ENCODE measurements at places on chromosomes 1 and 21.
A peak's percentile ranks its signal among the peaks of the same experiment; 100 is the strongest.

DNA sequence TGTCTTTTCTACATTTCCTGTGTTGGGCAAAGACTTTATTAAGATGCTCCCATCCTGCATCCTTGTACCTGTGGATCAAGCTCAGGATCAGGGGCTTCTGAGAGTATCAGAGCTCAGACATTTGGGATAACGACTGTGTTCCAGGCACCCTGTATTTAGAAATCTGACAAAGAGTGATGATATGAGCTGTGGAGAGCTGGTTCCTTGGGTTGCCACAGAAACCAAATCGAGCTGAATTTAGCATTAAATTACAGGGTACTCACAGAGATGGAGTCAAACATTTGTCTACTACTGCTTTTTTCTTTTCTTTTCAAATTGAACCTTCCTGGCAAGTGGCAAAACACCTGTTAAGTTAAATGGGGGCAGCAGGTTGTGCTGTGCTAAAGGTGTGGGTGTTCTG lies 110.6 kb downstream of the XCL2 start:
- H3K36me3 ChIP-seq: no peaks in the 10 kb centered on the region
- H3K4me3 ChIP-seq: no peak overlapping the region
- DNase-seq: no peak
- no peak overlapping the region for H3K27ac ChIP-seq

- H3K4me1 ChIP-seq: peaks cover 10% of the 10 kb centered on the region
- H3K27me3 ChIP-seq: no peaks in the 10 kb centered on the region
- no peak overlapping the region for H3K4me3 ChIP-seq
- no peaks in the 10 kb centered on the region for H3K36me3 ChIP-seq
- H3K27ac ChIP-seq: peak overlapping the region; percentile 79
- no peak for DNase-seq
Observed at GRCh38 chr1:115364046-115364779, 26.2 kb upstream of the NGF start.

DNA sequence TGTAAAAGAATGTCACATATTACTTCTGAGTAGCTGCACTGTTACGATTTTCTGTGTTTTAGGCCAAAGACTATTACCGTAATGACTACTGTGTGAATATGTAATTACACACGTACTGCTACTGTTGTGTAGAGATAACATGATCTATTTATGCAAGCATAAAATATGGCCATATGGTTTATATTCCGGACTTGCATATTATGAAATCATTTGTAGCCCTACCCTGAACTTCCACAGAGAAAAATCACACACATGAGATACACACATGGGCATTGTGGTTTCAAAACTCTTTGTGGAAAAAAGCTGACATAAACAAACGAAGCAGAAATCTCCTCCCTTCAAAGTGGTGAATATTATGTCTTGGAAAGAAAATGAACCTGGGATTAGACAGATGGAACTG lies 373.0 kb upstream of the ADAMTS5 start:
- H3K27me3 ChIP-seq: no peaks in the 10 kb centered on the region
- H3K27ac ChIP-seq: no peak overlapping the region
- H3K4me1 ChIP-seq: no peaks in the 10 kb centered on the region
- DNase-seq: no peak
- H3K36me3 ChIP-seq: no peaks in the 10 kb centered on the region
- H3K4me3 ChIP-seq: no peak overlapping the region

DNA sequence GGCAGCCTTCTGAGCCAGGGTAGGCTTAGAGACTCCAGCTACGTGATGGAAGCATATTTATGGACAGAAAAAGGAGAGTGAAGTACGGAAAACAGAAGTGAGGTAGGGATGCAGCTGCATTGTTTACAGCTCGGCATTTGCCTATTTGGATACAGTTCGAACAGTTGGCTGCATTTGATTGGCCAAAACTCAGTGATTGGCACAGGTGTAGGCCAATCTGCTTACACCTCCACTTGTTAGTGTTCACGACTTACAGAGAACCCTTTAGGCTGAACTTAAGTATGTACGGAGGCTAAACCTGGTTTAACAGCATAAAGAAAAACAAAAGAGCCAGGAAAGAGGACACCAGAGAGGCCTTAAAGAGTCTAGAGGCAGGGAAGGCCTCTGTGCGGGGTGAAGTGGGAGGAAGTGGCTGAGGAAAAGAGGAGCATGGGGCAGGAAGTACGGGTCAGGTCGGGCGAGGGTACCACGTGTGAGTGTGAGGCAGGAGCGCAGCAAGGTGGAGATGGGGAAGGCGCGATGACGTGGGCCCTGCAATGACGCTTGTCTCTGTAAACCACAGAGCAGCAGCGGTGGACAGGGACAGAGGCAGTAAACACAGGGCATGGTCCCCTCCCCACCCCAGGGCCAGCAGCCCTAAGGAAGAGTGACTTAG lies 32.0 kb downstream of the RSPH1 start:
- H3K36me3 ChIP-seq: no peaks in the 10 kb centered on the region
- no peaks in the 10 kb centered on the region for H3K27me3 ChIP-seq
- H3K4me3 ChIP-seq: no peak overlapping the region
- no peak overlapping the region for H3K27ac ChIP-seq
- H3K4me1 ChIP-seq: no peaks in the 10 kb centered on the region

DNA sequence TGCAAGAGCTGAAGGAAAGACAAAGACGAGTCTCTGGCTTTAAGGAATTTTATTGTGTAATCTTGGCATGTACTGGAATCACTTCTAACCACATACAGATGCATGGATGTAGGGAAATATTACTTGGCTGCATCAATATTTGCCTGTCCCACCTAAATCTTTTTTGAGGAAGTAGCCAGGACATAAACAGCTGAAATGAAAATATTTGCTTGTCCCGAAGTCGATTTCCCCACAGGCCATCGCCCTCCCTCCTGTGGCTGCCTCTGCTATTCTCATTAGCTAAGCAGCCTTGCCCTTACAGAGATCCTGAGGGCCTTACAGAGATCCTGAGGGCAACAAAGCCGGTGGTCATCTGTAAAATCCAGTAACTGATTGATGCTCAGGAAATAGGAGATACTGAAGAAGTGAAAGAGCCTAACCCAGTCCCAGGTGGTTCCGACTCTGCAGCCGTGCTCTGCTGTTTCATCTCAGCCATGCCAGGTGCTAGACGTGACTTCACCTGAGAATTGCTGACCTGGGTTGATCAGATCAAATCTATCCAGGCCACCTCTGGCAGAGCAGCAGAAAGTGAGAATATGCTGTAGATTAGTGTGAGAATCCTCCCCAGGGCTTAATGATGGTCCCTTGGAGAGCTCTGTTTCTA lies 25.5 kb downstream of the MAN1C1 start:
- no peaks in the 10 kb centered on the region for H3K36me3 ChIP-seq
- no peaks in the 10 kb centered on the region for H3K27me3 ChIP-seq
- no peak overlapping the region for H3K4me3 ChIP-seq
- DNase-seq: no peak

DNA sequence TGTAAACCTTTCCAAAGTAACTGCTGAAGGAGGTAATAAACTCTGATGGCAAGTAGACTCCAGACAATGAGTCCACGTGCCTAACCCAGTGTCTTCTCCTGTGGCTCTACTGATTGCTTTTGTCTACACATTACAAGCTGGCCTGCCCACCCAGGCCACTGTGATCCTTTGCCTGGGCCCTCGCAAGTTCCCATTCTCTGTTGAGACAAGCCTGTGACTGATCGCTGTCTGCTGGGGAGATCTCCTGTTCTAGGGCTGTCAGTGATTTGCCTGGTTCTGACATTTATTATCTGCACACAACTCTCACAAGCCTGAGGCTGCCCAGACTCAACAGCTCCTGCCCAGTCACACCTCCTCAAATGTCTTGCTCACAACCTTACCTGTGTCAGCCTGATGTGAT lies 81.4 kb downstream of the CYYR1 start:
- DNase-seq: no peak
- H3K36me3 ChIP-seq: no peaks in the 10 kb centered on the region
- H3K4me1 ChIP-seq: no peaks in the 10 kb centered on the region
- H3K27me3 ChIP-seq: no peaks in the 10 kb centered on the region
- no peak overlapping the region for H3K4me3 ChIP-seq

- no peaks in the 10 kb centered on the region for H3K27me3 ChIP-seq
- H3K27ac ChIP-seq: peak overlapping the region; percentile 68
- H3K4me3 ChIP-seq: no peak overlapping the region
- H3K36me3 ChIP-seq: no peaks in the 10 kb centered on the region
Observed at GRCh38 chr1:15406614-15407559, 2.8 kb upstream of the EFHD2 start.

- peak; percentile 90 for DNase-seq
- no peaks in the 10 kb centered on the region for H3K27me3 ChIP-seq
- peaks cover 3% of the 10 kb centered on the region for H3K4me1 ChIP-seq
- no peaks in the 10 kb centered on the region for H3K36me3 ChIP-seq
- peak overlapping the region; percentile 44 for H3K27ac ChIP-seq
Observed at GRCh38 chr1:28882009-28882628, 32.2 kb upstream of the EPB41 start.

- H3K27ac ChIP-seq: no peak overlapping the region
- H3K4me1 ChIP-seq: no peaks in the 10 kb centered on the region
- no peaks in the 10 kb centered on the region for H3K27me3 ChIP-seq
- H3K4me3 ChIP-seq: no peak overlapping the region
Observed at GRCh38 chr1:246338098-246338497, 169.0 kb downstream of the SMYD3 start.

DNA sequence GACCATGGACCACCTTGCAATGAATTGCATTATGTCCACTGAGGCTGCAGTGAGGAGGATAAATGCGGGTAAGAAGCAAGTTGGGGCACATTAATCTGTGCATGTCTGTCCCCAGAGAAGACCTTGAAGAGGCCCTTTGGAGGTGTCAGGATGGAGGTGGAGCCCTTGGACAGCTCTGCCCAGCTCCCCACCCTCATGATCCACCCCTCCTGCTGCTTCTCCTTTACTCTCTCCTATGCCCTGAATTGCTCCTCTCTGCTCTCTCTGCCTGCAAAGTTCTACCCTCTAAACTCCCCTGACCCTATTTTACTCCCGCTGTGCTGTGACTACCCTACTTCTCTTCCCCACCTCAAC lies 292.4 kb upstream of the USP24 start:
- no peak for DNase-seq
- H3K4me3 ChIP-seq: no peak overlapping the region
- no peaks in the 10 kb centered on the region for H3K36me3 ChIP-seq
- no peaks in the 10 kb centered on the region for H3K27me3 ChIP-seq

DNA sequence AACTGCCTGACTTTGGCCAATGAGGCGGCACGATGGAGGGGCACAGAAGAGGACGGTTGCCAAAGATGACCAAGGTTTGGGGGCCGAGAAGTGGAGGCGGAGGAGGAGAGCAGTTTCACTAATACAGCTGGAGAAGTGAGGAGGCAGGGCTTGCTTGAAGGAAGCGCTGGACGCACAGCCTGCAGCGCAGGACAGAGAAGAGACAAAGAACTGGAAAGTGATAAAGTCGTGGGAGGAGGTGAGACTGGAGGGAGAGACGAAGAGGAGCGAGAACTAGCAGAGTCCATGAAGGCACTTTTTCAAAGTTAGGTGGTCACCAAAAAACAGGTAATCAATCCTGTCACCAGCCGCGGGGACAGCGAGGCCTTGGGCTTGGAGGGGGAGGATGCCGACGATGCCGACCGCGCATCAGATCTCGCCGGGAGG lies 771 bp downstream of the PACC1 start:
- H3K27ac ChIP-seq: no peak overlapping the region
- no peaks in the 10 kb centered on the region for H3K27me3 ChIP-seq
- H3K4me1 ChIP-seq: peaks cover 7% of the 10 kb centered on the region
- H3K36me3 ChIP-seq: no peaks in the 10 kb centered on the region

DNA sequence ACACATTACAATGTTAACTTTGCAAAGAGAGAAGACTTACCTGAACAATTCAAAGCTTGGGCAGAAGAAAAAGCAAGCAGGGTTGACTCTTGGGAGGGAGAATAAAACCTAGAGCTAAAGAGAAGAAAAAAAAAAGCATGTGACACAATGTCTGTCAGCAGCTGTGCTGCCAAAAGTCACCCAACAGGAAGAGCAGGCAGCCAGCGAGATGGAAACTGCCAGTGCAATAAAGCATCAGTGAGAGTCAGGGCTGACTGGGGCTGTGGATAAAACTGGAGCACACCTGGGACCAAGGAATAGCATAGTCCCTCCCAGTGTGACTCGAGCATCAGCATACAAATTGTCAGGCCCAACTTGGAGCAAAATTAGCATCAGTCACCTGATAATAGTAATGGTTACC lies 65.0 kb upstream of the SLC22A15 start:
- no peaks in the 10 kb centered on the region for H3K27me3 ChIP-seq
- no peak for DNase-seq
- no peak overlapping the region for H3K27ac ChIP-seq
- H3K4me3 ChIP-seq: no peak overlapping the region

GRCh38 chr1:210236386-210236839 lies 3.8 kb downstream of the SERTAD4 start:
- H3K4me1 ChIP-seq: peaks cover 61% of the 10 kb centered on the region
- DNase-seq: no peak
- no peaks in the 10 kb centered on the region for H3K36me3 ChIP-seq
- H3K4me3 ChIP-seq: peak overlapping the region; percentile 29
- peak overlapping the region; percentile 80 for H3K27ac ChIP-seq
- H3K27me3 ChIP-seq: no peaks in the 10 kb centered on the region

DNA sequence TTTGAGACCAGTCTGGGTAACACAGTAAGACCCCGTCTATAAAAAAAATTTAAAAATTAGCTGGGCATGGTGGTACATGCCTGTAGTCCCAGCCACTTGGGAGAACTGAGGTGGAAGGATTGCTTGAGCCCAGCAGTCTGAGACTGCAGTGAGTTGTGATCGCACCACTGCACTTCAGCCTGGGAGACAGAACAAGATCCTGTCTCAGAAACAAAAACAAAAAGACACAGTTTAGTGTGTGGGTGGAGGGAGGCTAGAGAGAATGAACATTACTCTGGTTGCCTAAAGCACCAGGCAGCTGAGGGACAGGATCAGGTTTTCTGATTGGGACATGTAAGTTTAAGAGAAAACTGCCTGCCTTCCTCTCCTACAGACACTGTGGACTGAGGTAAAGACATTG lies 42.3 kb downstream of the VAMP4 start:
- H3K4me1 ChIP-seq: no peaks in the 10 kb centered on the region
- DNase-seq: no peak
- peaks cover 16% of the 10 kb centered on the region for H3K36me3 ChIP-seq
- no peak overlapping the region for H3K4me3 ChIP-seq
- H3K27me3 ChIP-seq: no peaks in the 10 kb centered on the region

DNA sequence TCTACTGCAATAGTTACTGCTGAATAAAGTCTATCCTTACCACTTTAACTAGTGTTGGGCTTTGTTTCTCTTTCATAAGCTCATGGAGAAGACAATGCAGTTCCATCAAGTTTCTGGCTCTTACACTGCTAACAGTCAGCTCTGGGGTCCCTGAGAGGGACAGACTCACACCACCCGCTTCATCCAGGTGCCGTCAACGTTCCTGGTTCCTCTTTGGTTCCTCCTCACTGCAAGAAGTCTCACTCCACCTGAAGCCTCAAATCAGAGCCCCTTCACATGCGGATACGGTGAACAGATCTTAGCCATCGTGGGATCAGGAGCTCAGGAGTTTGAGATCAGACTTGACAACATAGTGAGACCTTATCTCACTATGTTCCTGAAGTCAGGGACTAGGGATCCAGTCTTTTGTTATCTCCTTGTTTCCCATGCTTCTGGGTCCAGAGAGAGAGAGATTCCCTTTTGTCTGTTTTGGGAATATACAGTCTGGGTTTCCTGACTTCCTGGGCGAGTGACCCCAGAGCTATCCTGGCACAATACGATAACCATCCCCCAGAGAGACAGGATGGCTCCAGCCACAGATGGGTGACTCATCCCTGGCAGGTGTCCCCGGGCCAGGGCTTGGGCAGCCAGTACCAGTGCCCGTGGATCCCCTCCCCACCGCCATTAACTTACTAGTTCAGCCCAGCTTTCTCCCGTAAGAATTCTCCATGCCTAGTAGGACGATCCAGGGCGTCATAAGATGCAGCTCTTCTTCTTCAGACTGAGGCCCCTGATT lies 14.3 kb upstream of the PCP4 start:
- H3K27ac ChIP-seq: no peak overlapping the region
- no peaks in the 10 kb centered on the region for H3K4me1 ChIP-seq
- H3K36me3 ChIP-seq: no peaks in the 10 kb centered on the region
- DNase-seq: no peak
- no peaks in the 10 kb centered on the region for H3K27me3 ChIP-seq
- H3K4me3 ChIP-seq: no peak overlapping the region

All from ascending aorta (tissue), 2 donors.